ENCODE measurements at places on chromosomes 11 and 22. TPM values are rescaled to one million over a fixed set of nuclear protein-coding genes. Genes with fewer than 3 reads are reported as not detected.

Gene SYT13
- total RNA-seq, result not detected

Gene UBQLNL
- 0.26 TPM for total RNA-seq

Gene RNASEH2C
- total RNA-seq, result 97.8 TPM

Gene CAT
- 28.3 TPM for total RNA-seq

Measured in activated naive CD4-positive, alpha-beta T cell treated with anti-CD3 and anti-CD28 coated beads for 36 hours (primary cell).